CD4-positive, alpha-beta T cell treated with Interleukin-10 for 1 hour (primary cell): ENCODE measurements at places on chromosomes 6 and 20.

- DNase-seq: no peak
Observed at GRCh38 chr20:40980828-40981310, 47.8 kb upstream of the TOP1 start.

GRCh38 chr6:148173548-148173947 lies 169.1 kb upstream of the SASH1 start:
- no peak for DNase-seq

- no peak for DNase-seq
Observed at GRCh38 chr6:142087950-142088857, 44.5 kb upstream of the GJE1 start.

DNA sequence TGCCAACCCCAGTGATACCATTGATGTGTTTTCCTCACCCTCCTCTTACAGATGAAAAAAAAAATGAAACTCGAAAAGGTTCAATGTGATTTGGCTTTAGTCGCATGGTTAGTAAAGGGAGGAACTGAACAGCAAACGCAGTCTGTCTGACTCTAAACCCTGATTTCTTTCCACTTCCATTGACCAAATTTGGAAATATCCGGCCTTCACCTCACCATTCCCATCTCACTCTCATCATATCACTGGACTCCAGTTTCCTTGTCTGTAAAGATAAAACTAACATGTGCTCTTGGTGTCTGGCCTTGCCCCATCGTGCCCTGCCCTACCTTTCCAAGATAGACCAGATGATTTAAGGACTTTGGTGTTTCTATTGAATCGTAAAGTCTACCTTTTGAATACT lies 48.7 kb upstream of the ADGRF1 start:
- DNase-seq: no peak
